H1 (cell line): ENCODE measurements at places on chromosomes 6 and 20.

DNA sequence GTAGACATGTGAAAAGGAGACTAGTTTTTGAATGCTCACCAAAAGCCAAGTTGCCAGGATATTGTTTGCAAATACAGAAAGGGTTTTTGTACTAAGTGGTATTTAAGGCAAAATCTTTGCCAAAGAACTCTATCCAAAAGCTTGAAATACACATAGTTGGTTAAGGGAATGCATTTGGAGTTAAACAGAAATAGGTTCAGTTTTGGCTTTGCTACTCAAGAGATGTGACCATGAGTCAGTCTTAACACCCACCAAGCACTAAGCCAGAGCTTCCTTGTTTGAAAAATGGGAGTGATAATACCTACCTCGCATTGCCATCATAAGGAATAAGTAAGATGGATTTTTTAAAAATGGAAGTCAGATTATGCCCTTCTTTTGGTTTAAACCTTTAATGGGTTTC lies 191.7 kb upstream of the LAMP5 start:
- no peak overlapping the region for H3K4me3 ChIP-seq
- no peak for DNase-seq
- H3K4me1 ChIP-seq, result no peaks in the 10 kb centered on the region

DNA sequence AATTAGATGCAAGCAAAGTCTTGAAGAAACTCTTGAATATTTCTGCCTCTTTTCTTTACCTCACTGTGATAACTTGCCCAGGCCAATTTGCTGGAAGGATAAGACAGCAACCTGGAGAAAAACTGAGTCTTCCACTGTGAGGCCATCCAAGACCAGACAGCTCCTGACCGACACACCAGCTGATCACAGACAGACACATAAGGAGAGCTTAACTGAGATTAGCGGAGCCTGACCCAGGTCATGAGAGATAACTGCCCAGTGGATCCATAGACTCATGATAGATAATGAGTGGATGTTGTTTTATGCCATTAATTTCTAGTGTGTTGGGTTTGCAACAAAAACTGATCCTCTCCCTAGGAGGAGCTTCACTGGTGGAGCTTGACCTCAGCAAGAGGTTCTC lies 64.4 kb upstream of the NOX3 start:
- no peak overlapping the region for H3K27ac ChIP-seq
- DNase-seq, result no peak
- H3K36me3 ChIP-seq, result no peaks in the 10 kb centered on the region
- H3K4me3 ChIP-seq, result no peak overlapping the region
- no peaks in the 10 kb centered on the region for H3K4me1 ChIP-seq

GRCh38 chr6:150177952-150178520 lies 35.2 kb downstream of the PPP1R14C start:
- no peak for DNase-seq
- no peak overlapping the region for H3K4me3 ChIP-seq
- no peak overlapping the region for H3K27ac ChIP-seq
- no peaks in the 10 kb centered on the region for H3K4me1 ChIP-seq

- DNase-seq, result no peak
- no peaks in the 10 kb centered on the region for H3K4me1 ChIP-seq
- H3K36me3 ChIP-seq, result no peaks in the 10 kb centered on the region; the same call in 1 of the 2 replicates
Observed at GRCh38 chr6:105121981-105122380, 57.8 kb downstream of the POPDC3 start.

- no peaks in the 10 kb centered on the region for H3K36me3 ChIP-seq
- no peak overlapping the region for H3K27ac ChIP-seq
- H3K4me1 ChIP-seq, result no peaks in the 10 kb centered on the region
- H3K27me3 ChIP-seq, result no peaks in the 10 kb centered on the region
- no peak overlapping the region for H3K4me3 ChIP-seq
- DNase-seq, result no peak
Observed at GRCh38 chr6:87738744-87739143, 36.7 kb upstream of the AKIRIN2 start.

GRCh38 chr6:152734630-152735029 lies 16.0 kb upstream of the VIP start:
- H3K4me1 ChIP-seq, result no peaks in the 10 kb centered on the region
- no peak overlapping the region for H3K4me3 ChIP-seq
- no peaks in the 10 kb centered on the region for H3K27me3 ChIP-seq
- no peak overlapping the region for H3K27ac ChIP-seq
- H3K36me3 ChIP-seq, result no peaks in the 10 kb centered on the region
- no peak for DNase-seq

DNA sequence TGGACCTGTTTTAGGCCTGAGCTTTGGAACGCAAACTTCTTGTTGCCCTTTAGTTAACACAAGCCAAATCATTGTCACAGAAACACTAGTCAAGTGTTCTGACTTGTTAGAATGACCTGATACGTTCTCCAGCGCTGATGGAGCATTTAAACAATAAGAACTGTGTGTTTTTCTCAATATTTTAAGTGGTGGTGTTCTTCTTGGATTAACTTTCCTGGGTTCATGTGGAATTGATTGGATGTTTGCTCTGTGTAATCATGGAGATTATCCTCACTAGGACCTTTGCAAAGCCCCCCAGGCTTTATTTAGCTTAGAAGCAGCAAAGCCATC lies 1.6 kb downstream of the LRRC1 start:
- no peaks in the 10 kb centered on the region for H3K36me3 ChIP-seq
- DNase-seq, result no peak
- no peaks in the 10 kb centered on the region for H3K4me1 ChIP-seq
- H3K27ac ChIP-seq, result no peak overlapping the region
- H3K4me3 ChIP-seq, result peak overlapping the region; percentile 90

GRCh38 chr20:46084805-46085178 lies 5.0 kb downstream of the NCOA5 start:
- H3K4me3 ChIP-seq, result no peak overlapping the region
- no peak overlapping the region for H3K27ac ChIP-seq
- no peaks in the 10 kb centered on the region for H3K4me1 ChIP-seq
- no peak for DNase-seq

DNA sequence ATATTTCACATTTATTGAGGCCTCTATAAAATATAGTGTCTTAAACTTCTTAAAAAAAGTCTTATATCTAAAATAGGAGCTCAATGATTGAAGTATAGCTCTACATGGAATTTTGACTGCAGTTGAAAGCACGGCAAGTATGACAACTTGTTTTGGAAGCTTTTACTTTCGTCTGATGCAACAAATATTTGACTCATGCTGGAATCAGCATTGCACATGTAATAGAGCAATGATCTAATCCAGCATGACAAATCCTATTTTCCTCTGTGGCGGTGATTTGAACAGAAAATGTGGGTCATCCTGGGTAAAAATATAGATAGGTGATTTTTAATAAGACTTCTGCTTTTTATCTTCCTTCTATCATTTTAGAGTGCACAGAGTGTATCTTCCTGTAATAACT lies 111.6 kb downstream of the TINAG start:
- no peaks in the 10 kb centered on the region for H3K36me3 ChIP-seq
- no peaks in the 10 kb centered on the region for H3K27me3 ChIP-seq
- H3K4me1 ChIP-seq, result no peaks in the 10 kb centered on the region
- H3K27ac ChIP-seq, result no peak overlapping the region

- DNase-seq, result no peak
- H3K36me3 ChIP-seq, result no peaks in the 10 kb centered on the region
- peaks cover 56% of the 10 kb centered on the region for H3K27me3 ChIP-seq
- H3K4me1 ChIP-seq, result peaks cover 2% of the 10 kb centered on the region
- H3K27ac ChIP-seq, result no peak overlapping the region
Observed at GRCh38 chr6:105994591-105995390, 91.3 kb upstream of the PRDM1 start.

GRCh38 chr6:124869416-124869815 lies 92.8 kb upstream of the RNF217 start:
- no peak overlapping the region for H3K4me3 ChIP-seq
- H3K27me3 ChIP-seq, result no peaks in the 10 kb centered on the region
- H3K27ac ChIP-seq, result no peak overlapping the region
- no peak for DNase-seq
- H3K4me1 ChIP-seq, result no peaks in the 10 kb centered on the region

DNA sequence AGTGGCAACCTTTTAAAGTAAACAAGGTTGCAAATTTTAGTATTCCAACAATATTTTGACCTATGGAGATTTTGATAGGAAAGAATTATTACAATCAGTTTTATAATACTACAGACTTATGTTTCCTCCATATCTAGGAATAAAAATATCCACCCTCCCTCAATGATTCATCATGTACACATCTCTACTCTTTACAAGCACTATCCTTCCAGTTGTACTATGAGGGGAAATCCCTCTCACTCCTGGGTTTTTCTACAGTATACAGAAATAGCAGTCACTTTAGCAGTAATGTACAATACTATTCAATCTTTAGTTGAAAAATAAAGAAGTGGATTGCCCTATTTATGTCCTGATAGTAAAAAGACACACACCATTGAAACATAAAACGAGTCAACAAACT lies 46.3 kb upstream of the SCML4 start:
- H3K27ac ChIP-seq, result no peak overlapping the region
- H3K4me1 ChIP-seq, result no peaks in the 10 kb centered on the region
- H3K4me3 ChIP-seq, result no peak overlapping the region
- DNase-seq, result no peak
- no peaks in the 10 kb centered on the region for H3K36me3 ChIP-seq

DNA sequence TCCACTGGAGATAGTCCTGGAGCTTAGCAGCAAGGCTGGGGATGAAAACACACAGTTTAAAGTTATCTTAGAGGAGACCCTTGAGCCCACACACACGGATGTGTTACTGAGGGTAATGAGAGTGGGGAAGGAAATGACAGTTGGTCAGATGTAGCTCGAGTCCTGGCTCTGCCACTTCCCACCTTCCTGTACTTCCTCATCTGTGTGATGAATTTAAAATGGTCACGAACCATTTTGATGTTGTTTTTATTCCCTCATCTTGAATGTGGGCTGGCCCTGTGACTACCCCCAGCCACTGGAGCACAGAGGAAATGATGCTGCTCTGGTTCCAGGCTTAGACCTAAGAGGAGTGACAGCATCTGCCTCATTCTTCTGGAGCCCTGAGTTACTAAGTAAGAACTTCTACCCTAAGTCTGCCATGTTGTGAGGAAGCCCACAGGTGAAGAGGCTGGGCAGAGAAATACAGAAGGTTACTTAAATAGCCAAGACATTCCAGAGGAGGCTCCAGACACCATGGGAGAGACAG lies 141.2 kb downstream of the NRN1 start:
- no peaks in the 10 kb centered on the region for H3K27me3 ChIP-seq
- no peak for DNase-seq
- H3K27ac ChIP-seq, result no peak overlapping the region
- H3K4me1 ChIP-seq, result no peaks in the 10 kb centered on the region
- H3K36me3 ChIP-seq, result no peaks in the 10 kb centered on the region
- H3K4me3 ChIP-seq, result no peak overlapping the region

GRCh38 chr20:20892328-20892727 lies 179.9 kb upstream of the RALGAPA2 start:
- no peaks in the 10 kb centered on the region for H3K27me3 ChIP-seq
- DNase-seq, result no peak
- H3K27ac ChIP-seq, result no peak overlapping the region
- H3K36me3 ChIP-seq, result no peaks in the 10 kb centered on the region
- H3K4me3 ChIP-seq, result no peak overlapping the region
- H3K4me1 ChIP-seq, result peaks cover 13% of the 10 kb centered on the region

GRCh38 chr6:105318660-105319059 lies 84.2 kb downstream of the PREP start:
- H3K4me1 ChIP-seq, result no peaks in the 10 kb centered on the region
- H3K4me3 ChIP-seq, result no peak overlapping the region
- no peaks in the 10 kb centered on the region for H3K27me3 ChIP-seq
- H3K36me3 ChIP-seq, result peaks cover 10% of the 10 kb centered on the region

- peaks cover 7% of the 10 kb centered on the region; the same call in 1 of the 2 replicates for H3K4me1 ChIP-seq
- no peak for DNase-seq
- no peak overlapping the region for H3K27ac ChIP-seq
- H3K36me3 ChIP-seq, result no peaks in the 10 kb centered on the region
- H3K27me3 ChIP-seq, result no peaks in the 10 kb centered on the region
- no peak overlapping the region for H3K4me3 ChIP-seq
Observed at GRCh38 chr6:14975471-14975817, 270.4 kb upstream of the JARID2 start.

DNA sequence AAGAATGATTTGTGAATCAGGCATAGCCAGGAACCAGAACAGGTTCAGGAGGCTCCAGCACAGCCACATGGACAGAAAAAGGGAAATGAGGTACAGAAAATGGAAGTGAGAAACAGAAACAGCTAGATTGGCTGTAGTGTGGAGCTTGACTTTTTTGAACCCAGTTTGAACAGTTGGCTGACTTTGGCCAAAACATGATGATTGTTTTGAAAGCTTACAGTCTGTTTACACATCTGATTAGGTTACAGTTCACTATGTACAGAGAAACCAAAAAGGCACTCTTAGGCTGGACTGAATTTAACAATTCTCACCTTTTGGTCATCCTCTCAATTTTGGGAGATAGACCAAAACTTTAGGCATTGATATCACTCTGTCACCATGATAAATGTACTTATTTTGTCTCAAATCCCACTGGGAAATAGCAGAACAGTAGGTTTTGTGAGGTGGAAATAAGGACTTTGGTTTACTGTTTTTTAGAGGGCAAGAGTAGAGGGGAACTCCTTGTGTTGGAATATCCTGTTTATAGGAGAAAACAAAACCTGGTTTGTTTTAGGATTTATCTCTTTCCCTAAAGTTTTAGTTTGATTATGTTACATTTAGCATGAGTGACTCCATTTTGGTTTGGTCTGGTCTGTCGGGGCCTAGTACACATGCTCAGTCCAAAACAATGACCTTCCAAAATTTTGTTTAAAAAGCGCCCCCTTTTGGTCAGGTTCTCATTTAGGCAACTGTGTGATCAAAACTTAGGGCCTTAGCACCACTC lies 123.1 kb downstream of the OLIG3 start:
- H3K4me3 ChIP-seq, result no peak overlapping the region
- H3K36me3 ChIP-seq, result no peaks in the 10 kb centered on the region
- H3K4me1 ChIP-seq, result peaks cover 2% of the 10 kb centered on the region; the same call in 1 of the 2 replicates
- H3K27ac ChIP-seq, result no peak overlapping the region
- no peaks in the 10 kb centered on the region for H3K27me3 ChIP-seq

DNA sequence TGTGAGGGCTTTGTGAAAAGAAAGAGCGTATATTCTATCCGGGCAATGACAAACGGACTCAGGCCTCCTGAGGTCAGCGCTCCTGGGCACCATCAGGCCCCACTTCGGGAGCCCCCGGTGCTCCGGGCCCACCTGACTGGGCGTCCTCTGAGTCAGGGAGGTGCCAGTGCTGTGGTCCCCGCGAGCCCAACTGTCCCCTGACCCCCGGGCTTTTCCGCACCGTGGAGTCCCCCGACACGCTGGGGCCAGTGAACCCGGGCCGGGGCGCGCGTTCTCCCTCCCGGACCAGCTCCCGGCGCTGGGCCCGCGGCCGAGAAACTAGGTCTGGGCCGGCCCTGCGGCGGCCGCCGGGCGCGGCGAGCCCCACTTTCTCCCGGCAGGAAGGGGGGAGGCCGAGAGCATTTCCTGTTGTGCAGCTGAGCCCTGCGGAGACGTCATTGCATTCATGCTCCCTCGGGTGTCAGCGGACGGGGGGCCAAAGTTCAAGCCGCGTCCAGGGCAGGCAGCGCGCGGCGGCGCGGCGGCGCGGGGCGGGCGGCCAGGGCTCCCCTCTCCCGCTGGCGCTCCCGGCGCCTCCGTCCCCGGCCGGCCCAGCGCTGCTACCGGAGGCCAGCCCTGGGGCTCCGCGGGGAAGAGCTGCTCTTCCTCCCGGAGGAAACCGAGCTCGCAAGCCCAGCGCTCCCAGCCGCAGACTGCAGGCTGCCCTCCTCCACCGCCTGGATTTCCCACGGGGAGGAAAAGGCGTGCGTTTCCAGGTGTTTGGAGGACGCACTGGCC lies 18.3 kb downstream of the HIVEP2 start:
- peak; percentile 76 for DNase-seq
- no peak overlapping the region for H3K27ac ChIP-seq
- no peaks in the 10 kb centered on the region for H3K4me1 ChIP-seq
- no peaks in the 10 kb centered on the region for H3K27me3 ChIP-seq
- peak overlapping the region; percentile 29 for H3K4me3 ChIP-seq
